ENCODE measurements at places on chromosomes 2 and 18.
A peak's percentile ranks its signal among the peaks of the same experiment; 100 is the strongest.

GRCh38 chr2:48771241-48772014 lies 15.9 kb upstream of the LHCGR start:
- no peak for DNase-seq

DNA sequence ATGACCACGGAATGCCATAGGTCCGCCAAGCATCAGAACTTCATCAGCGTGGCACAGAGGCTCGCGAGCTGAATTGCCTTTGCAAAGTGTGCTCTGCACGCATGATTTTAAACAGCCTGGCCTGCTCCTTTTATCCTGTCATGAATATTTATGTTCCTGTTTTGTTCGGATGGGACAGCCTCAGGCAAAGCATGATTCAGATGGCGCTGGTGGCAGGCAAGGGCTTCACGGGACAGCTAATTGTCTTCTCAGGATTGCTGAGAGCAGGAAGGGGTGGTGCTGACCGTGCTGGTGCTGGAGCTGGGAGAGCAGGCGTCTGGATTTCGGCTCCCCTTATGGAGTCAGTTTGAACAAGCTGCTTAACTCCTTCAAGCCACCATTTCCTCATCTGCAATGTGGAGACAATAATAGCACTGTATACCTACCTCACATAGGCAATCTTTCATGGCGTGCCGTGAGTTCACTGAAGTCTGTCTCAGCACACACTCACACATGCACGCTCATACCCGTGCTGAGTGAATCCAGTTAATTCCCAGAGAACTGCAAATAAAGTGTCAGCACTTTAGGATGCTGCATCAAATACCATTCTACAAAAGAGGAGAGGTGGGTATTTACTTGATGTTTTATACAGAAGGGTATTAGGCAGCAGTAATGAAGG lies 79.7 kb upstream of the APCDD1 start:
- DNase-seq, result no peak

DNA sequence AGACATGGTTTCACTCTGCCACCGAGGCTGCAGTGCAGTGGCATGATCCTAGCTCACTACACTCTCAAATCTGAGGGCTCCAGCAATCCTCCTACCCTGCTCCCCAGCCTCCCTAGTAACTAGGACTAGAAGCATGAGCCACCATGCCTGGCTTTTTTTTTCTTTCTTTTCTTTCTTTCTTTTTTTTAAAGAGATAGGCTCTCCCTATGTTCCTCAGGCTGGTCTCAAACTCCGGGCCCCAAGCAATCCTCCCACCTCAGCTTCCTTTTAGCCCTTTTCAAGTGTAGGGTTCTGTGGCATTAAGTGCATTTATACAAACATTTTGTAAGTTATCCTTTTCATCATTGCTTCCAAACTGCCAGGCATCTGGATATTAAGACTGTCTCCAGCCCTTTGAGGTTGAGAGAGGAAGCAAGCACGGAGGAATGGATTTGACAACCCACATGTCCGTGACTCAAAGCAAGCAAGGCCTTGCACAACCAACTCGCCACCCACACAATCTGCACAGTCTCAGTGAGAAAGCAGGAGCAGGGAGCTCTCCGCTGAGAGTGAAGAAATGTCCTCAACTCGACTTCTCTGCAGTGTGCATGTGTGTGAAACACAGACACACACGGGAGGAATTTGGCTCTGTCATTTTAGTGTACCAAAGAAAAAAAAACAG lies 65.6 kb downstream of the ATP8B1 start:
- DNase-seq, result peak; percentile 95

- DNase-seq, result no peak
Observed at GRCh38 chr2:101120124-101120996, 30.8 kb downstream of the TBC1D8 start.

Data from AG04449 (cell line).